ENCODE measurements at places on chromosomes 2 and 18.

- DNase-seq, result no peak
These were observed 45.2 kb upstream of the NYAP2 start for GRCh38 chr2:225354281-225354774.

- no peak for DNase-seq
These were observed 69.0 kb downstream of the RAB3GAP1 start for GRCh38 chr2:135121016-135121657.

- no peak for DNase-seq
These were observed 49.2 kb upstream of the SMAD2 start for GRCh38 chr18:47979611-47980200.

- no peak for DNase-seq
These were observed 69.1 kb upstream of the NFATC1 start for GRCh38 chr18:79326413-79327198.

GRCh38 chr2:99255491-99256318 is at the start of gene LYG2:
TSS of gene LYG2 (minus strand) at chr2:99255666. CDS start at chr2:99254260, 1,406 bp downstream.
- no peak for DNase-seq

DNA sequence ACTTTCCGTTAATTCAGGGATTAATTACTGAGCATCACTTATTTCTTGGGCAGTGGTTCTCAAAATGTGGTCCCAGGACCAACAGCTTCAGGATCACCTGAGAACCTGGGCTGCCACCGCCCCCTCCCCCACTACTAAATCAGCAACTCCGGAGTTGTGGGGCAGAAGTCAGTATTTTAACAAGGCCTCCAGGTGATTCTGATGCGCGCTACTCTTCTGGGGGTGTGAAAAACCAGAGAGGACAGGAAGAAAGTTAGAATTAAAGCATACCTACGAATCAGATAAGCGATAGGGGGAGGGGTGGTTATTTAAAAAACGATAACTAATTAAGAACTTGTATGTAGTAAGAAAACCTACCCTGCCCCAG is 319 bp downstream of the ZSCAN30 start:
- DNase-seq, result no peak

DNA sequence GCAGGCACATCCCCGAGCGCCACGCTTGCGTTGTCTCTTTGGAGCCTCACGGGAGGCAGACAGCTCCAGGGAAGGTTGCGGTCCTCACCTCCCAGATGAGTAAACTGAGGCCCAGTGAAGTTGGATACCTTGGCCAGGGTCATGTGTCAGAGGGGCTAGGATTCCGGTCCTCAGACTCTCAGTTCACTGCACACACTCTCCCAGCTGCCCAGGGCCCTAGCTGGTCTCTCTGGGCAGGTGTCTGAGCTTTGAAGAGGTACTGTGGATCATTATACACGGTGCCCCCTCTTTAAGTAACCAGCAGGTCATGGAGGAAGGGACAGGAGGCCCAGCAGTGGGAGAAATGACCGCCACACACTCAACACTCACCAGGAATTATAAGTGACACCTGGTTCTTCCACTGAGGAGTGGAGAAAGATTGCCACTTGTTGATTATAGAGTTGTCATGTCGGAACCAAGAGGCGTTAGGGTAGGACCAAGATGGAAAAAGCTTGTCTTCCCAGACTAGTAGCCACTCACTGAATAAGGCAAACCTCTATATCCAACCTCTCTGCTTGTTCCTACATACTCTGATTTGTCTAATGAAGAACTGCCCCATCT is 588 bp downstream of the TMEM214 start:
- no peak for DNase-seq

GRCh38 chr2:109432421-109432820 is 181.3 kb downstream of the SEPTIN10 start:
- peak; percentile 79 for DNase-seq

GRCh38 chr2:74671479-74671878 is 17.4 kb downstream of the SEMA4F start:
- DNase-seq, result no peak

- no peak for DNase-seq
These were observed 35.7 kb downstream of the DYNAP start for GRCh38 chr18:54626779-54627178.

DNA sequence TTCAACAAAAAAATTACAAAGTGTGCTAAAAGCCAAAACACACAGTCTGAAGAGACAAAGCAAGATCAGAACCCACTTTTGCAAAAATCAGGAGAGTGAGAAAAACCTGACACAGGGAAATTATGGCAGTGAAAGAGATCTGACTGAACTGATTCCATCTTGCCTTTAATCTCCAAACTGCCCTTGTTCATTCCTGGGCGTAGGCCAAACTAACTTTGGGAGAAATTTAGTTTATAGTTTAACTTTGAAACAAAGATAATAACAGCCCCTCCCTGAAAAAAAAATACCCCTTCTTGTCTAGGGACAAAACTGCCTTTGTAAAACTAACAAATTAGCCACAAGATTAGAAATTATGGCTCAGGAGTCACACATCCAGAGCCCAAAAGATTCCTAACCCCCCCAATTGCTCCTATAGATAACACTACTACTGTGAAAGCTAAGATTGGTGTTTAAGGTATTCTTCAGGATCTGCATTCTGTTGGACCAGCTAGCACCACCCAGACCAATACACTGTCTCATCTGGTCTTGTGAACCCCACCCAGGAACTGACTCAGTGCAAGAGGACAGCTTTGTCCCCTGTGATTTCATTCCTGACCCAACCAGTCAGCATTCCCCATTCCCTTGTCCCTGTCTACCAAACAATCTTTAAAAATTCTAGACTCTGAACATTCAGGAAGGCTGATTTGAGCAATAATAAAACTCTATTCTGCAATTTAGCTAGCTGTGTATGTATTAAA is 226.1 kb upstream of the SH3BP4 start:
- no peak for DNase-seq

- no peak for DNase-seq
These were observed 1496.5 kb upstream of the NXPH2 start for GRCh38 chr2:140276661-140277060.

DNA sequence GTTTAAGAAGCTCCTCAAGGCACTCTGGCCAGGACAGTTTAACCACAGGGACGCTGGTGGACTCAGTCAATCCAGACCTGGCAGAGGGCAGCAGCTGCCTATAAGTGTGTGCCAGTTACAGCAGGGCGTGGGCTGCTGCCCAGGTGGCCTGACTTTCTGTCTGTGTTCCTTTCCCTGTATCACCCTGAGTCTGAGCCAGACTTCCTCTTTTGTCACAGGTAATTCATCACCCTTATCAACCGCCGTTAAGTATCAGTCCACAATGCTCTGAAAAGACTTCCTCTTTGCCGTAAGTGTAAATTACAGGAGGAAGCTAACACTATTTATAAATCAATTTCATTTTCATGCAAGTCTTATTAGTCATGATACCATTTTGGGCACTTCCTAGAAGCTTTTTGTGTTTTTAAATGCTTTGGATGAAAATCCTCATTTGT is 7.0 kb downstream of the LPIN1 start:
- no peak for DNase-seq

GRCh38 chr2:241386519-241386918 is 30.4 kb downstream of the FARP2 start:
- DNase-seq, result no peak

DNA sequence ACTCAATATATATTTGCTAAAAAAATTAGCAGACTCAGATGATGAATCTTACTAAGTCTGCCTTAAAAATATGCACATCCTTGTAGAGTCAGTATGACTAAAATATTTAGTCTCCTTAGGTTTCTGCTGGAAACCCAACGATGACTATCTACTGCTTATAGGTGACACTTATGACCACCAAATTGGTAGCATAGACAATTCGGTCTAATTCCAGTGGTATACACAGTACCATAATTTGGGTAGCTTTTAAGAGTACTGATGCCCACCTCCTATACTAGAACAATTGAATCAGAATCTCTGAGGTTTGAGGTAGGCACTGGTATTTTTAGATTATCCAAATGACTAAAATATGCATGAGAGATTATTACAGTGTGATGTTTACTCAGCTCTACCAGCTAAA is 740.8 kb upstream of the ZEB2 start:
- DNase-seq, result no peak

GRCh38 chr2:94874277-94874997 is 3.2 kb downstream of the TEKT4 start:
- no peak for DNase-seq

DNA sequence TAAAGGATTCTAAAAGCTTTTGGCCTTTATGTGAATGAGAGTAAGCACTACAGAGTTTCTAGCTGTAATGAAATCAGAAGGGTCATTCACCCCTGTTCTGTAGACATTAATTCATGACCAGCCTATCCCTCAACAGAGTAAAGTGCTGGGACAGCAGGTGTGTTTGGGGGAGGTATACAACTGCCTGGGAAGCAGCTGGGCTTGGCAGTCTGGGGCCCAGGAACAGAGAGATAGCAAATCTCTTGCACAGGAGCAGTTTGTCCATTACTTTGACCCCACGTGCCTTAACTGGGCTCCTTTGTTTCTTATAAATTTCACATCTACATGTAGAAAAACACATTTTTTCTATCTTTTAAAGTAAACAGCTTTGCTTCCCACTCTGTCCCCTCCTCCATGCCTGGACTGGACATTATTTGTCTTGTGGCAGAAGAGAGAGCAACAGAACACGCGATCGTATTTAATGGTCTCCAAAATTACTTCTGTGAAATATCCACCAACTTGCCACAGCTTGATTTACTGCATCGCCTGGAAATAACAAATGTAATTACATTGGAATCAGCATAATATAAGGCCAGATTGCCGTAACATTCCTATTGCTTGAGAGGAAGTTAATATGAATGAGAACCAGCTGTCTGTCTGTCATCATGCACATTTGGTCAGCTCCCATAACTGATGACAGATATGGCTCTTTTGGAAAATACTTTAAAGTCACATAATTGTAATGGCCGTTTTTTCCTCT is 263.8 kb downstream of the RBM43 start:
- no peak for DNase-seq

DNA sequence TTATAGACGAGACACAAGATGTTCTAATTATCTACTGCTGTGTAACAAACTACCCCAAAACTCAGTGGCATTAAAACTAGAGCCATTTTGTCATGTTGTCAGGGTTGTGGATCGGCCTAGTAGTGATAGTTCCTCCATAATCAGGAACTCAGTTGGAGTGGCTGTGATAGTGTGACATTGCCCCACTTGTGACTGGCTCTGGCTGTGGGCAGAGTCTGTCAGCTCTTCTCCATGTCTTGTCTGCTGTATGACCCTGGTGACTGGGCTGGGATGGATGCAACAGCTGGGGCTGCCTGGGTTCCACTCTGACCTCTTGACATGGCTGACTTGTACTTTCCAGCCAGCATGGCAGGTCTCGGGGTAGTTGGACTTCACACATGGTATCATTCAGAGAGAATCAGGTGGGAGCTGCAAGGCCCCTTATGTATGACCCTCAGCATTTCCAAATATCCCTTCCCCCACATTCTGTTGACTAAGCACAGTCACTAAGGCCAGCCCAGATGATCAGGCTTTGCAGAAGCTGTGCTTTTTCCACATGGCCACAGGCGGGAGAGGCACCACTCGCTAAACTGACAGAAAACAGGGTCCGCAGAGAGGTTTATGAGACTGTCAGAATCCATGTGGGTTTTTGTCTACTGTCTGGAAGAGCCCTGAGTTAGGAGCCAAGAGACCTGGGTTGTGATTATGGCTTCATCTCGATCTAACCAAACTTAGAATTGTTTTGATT is 50.3 kb downstream of the SETBP1 start:
- no peak for DNase-seq

- no peak for DNase-seq
These were observed 547.3 kb upstream of the FANCL start for GRCh38 chr2:58788402-58788801.

DNA sequence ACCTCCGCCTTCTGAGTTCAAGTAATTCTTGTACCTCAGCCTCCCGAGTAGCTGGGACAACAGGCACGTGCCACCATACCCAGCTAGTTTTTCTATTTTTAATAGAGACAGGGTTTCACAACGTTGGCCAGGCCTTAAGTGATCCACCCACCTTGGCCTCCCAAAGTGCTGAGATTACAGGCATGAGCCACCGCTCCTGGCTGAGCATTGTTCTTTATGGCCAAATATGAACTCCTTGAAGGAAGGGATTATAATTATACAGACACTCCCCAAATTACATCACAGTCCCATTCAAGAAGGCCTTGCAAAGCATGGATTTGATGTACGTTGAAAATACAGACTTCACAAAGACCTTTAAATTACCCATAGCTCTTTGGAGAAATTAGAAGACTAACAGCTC is 381.7 kb downstream of the TXNL1 start:
- DNase-seq, result no peak

DNA sequence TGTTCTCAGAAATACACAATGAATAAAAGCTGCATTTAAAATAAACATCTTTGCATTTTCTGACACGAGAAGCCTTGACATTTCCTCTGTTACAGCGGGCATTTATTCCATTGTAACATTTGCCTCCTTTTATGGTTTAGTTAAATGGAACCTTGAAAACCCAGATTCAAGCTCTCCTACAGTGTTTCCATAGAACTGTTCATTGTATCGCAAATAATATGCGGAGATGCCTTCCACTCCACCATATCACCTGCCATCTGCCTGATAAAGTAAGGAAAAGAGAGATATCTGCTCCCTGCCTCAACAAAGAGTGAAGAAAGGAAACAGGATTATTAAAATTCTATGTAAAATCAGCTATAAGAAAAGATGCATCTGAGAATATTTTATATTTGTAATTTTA is 69.8 kb downstream of the CDH19 start:
- DNase-seq, result no peak

DNA sequence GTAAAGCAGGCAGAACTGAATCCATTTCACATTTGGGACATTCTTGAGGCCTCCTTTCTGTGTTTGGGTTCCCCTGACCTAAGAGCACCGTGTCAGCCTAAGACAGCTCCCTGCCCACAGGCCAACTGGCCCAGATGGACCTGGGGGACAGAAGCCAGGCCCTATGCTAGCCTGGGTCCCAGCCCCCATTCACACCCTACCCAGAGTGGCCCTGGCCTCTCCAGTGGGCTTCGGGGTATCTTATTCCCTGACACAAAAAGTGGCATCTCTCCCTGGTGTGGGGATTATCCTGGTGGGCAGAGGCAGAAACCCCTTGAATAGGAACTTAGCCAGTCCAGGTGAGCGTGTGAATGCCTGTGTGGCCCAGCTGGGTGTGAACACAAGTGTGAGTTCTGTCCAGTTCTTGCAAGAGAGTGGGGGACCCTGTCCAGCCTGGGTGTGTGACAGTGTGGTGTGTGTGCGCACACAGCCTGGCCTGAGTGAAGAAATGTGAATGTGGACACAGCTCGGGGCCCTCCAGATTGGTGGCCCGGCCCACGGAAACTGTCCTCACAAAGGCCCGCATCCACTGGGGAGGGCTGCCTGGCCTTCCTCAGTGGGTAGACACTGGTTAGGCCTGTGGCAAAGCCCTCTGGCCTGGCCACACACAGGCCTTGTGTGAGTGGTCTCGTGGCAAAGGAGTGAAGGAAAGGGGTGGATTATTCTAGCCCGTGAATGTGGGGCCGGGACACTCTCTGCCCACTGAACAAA is 63.0 kb upstream of the HAAO start:
- DNase-seq, result no peak

GRCh38 chr2:217746808-217747207 is 256.0 kb downstream of the TNS1 start:
- peak; percentile 44 for DNase-seq

GRCh38 chr2:15754703-15755099 is 163.0 kb downstream of the DDX1 start:
- DNase-seq, result no peak

All from posterior vena cava (tissue), 2 donors.